Sigmoid colon (tissue), 7 donors: ENCODE measurements at places on chromosomes 6 and 20. TPM values are rescaled to one million over a fixed set of nuclear protein-coding genes. Genes with fewer than 3 reads are reported as not detected.

The MYMX gene
- total RNA-seq = not detected

The TRIM38 gene
- total RNA-seq = 8.2 TPM

The PPP1R3G gene
- 2.0 TPM for total RNA-seq

The TBXT gene
- total RNA-seq = not detected

The KCNG1 gene
- 5.3 TPM for total RNA-seq

The RBM24 gene
- total RNA-seq = 15.0 TPM

The SALL4 gene
- total RNA-seq = not detected

The GPX5 gene
- total RNA-seq = not detected

The UST gene
- total RNA-seq = 21.8 TPM

The FOXQ1 gene
- total RNA-seq = not detected

The TNFRSF21 gene
- 20.8 TPM for total RNA-seq

The PRIM2 gene
- total RNA-seq = 13.9 TPM

The SOBP gene
- total RNA-seq = 16.8 TPM

The BMP5 gene
- total RNA-seq = 0.28 TPM

The TMC2 gene
- total RNA-seq = not detected

The TTK gene
- total RNA-seq = 0.36 TPM

The RAE1 gene
- total RNA-seq = 13.6 TPM

The HCRTR2 gene
- total RNA-seq = not detected

The ENPP4 gene
- total RNA-seq = 16.3 TPM

The RIN2 gene
- 73.7 TPM for total RNA-seq

The HMGCLL1 gene
- 0.28 TPM for total RNA-seq

The B3GAT2 gene
- not detected for total RNA-seq

The LY6G6F gene
- total RNA-seq = not detected

The C20orf141 gene
- not detected for total RNA-seq

The MAPK13 gene
- total RNA-seq = 2.6 TPM

The NFS1 gene
- 25.2 TPM for total RNA-seq

The CENPB gene
- total RNA-seq = 73.4 TPM

The FAM83C gene
- not detected for total RNA-seq

The VEGFA gene
- total RNA-seq = 60.9 TPM

The DSP gene
- total RNA-seq = 5.0 TPM

The RBM38 gene
- total RNA-seq = 84.5 TPM

The ZNF165 gene
- total RNA-seq = 1.8 TPM

The PAK5 gene
- 0.16 TPM for total RNA-seq

The COL9A1 gene
- total RNA-seq = 0.28 TPM

The ROS1 gene
- not detected for total RNA-seq

The TMEM244 gene
- not detected for total RNA-seq

The SNX5 gene
- total RNA-seq = 74.6 TPM

The RSPO3 gene
- total RNA-seq = 17.4 TPM

The SLC22A7 gene
- not detected for total RNA-seq
